Activated naive CD4-positive, alpha-beta T cell (primary cell): ENCODE measurements at places on chromosomes 6 and 20.

- DNase-seq = no peak
These were observed 5.0 kb upstream of the GFOD1 start for GRCh38 chr6:13492357-13492756.

DNA sequence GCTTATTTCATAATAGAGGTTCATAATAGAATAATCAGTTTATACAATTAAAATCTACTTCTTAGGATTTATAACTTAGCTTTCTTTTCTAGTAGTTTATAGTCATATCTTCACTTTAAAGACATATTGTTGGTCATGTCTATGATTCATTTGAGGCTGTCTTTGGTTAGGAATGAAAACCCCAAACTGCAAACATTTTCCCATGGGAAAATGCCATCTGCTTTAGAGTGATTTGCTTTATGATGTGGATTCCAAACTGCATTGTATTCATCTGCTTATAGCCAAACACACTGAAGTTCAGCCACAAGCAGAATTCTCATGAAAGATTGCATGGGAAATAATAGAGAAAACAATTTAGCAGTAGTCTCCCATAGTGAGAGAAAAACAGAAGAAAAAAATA, 128.0 kb downstream of the RFPL4B start:
- DNase-seq = no peak

- no peak for DNase-seq
These were observed 551.6 kb downstream of the COL12A1 start for GRCh38 chr6:74654296-74654695.

- no peak for DNase-seq
These were observed 12.1 kb downstream of the DEF6 start for GRCh38 chr6:35309611-35310264.

GRCh38 chr20:15077733-15078250, 740.4 kb upstream of the FLRT3 start:
- DNase-seq = no peak

DNA sequence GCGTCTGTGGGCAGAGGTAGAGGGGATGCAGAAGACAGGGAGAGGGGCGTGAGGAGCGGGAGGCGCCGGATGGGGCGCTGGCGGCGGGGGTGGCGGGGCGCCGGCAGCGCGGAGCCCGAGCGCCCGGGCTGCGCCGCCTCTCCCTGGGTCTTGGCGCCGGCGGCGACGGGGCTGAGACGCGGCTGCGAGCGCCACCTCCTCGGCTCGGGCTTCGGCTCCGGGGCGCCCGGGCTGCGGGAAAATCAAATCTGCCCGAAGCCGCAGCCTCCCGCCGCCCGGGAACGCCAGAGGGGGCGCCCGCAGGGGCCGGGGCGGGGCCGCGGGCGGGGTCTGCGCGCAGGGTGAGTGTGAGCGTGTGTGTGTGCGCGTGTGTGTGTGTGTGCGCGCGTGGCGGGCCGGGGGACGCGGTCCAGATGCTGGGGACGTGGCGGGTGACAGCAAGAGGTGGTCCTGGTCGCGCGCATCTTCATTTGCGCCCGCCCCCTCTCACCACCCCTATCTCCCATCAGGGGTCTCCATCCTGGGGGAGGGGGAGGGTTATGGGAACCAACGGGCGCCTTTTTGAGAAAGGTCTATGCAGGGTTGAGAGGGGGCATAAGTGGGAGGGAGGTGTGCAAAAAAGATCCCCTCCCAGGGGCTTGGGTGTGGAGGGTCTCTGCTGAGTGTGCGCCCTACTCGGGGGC, 646 bp upstream of the CPNE5 start:
- no peak for DNase-seq

- no peak for DNase-seq
These were observed 11.8 kb downstream of the GSTA4 start for GRCh38 chr6:52983159-52983848.

- DNase-seq = no peak
These were observed 5.5 kb downstream of the E2F1 start for GRCh38 chr20:33680686-33681085.

DNA sequence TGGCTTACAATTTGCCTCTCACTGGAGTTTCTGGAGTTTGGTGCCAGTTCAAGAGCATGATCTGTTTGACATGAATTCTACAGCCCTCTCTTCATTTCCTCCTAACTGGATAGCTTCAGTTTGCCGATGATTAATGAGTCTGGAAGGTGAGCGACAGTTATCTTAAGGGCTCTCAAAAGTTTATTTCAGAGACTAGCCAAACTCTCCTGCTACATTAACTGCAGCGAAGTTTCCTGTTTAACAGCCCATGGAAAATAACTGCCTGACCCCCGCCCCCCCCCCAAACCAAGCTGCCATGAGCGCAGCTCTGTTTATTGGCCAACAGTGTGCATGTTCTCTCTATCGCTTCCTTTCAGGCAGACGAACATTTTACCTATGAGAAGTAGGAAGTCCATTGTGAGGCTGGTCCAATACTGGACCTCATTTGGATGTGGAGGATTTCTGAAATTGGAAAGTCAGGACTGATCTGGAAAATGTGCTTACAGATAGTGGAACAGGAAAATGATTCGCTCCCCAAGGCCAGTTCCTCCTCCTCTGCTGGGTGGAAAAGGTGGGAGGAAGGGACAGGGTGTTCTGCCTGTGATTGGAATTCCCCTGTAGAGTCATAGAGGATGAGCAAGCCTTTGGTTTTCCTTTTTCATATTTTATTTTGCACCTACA, 522.2 kb upstream of the JAG1 start:
- DNase-seq = no peak

DNA sequence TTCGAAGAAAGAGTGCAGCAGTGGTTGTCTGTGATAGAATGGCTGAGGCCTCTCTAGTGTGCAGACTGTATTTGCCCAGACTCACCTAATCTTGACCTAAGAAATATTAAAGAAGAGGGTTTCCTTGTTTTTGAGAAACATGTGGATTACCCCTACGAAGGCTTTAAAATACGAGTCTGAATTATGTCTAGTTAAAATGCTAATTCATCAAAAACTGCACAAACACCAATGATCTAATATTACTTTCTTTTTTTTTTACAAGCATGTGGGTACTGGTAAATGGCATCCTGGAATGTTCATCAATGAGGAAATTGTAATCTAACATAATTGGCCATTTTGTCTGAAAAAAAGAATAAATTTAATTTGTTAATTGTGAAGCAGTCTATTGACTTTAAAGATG, 510.9 kb downstream of the EPM2A start:
- no peak for DNase-seq
